ENCODE measurements at places on chromosomes 16 and 17.

- DNase-seq: no peak
Measured at GRCh38 chr16:66925322-66925840, at the start of gene RRAD. Gene RRAD (minus strand): TSS chr16:66925535. CDS start chr16:66925179, 356 bp downstream.

- DNase-seq: no peak
Measured at GRCh38 chr17:4544951-4545216, 10.3 kb downstream of the MYBBP1A start.

- DNase-seq: no peak
Measured at GRCh38 chr17:1260770-1261161, 9.5 kb upstream of the BHLHA9 start.

DNA sequence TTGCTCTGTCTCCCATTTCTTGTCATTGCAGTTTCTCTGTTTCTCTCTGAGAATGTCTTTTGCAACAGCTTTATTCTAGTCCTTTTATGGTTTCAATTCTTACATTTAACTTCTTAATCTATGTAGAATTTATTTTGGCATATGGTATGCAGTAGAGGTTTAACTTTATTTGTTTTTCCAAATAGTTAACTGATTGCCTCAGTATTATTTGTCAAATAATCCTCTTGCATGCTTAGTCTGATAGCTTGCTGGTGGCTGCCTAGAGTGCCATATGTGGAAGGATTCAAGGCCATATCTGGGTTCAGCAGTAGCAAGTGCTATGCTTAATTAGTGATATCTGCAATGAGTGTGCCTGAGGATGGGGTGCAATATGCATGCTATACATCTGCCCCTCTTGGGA lies 6.9 kb downstream of the SNTB2 start:
- peak; percentile 46 for DNase-seq

DNA sequence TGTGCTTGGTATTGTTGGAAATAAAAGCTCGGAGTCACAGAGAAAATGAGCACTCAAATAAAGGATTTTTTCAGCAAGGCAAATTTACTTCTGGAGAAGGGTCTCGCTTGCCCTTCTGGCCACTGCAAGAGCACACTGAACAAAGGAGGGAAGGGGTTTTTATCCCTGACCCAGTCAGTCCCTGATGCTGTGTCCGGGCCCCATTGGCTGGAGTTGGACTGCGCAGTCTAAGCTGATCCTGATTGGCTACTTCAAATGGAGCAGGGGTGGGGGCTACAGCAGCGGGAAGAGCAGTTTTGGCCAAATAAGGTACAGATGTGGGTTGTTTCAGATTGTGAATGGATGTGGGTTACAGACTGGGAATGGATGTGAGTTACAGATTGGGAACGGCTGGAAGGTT lies 4.3 kb upstream of the NLRP1 start:
- no peak for DNase-seq

DNA sequence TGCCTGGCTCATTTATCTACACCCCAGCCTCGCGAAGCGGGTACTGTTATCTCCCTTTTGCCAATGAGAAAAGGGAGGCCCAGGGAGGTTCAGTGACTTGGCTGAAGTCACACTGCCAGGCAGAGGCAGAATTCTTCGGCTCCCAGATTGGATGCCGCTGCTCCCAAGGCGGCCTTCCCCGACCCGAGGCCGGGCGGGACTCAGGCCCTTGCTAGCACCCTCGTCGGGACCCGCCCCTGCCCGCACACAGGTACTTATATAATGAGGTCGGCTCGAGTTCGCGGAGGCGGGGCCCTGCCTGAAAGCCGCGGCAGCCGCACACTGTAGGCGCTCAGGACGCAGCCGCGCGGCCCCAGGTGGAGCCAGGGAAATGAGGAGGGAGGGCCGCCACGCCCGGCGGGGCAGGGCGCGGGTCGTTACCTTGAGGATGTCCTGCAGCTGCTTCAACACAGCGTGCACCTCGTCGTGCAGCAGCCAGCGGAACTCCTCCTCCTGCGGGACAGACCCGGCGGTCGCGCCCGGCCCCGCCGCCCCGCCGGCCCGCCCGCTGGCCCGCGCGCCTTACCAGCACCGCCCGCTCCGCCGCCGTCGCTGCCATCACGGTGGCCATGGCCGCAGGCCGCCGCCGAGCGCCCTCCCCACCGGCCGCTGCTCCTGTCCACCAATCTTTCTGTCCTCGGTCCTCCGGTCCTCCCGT lies at the start of gene ROGDI:
TSS of gene ROGDI (minus strand) at position 672 of the 697 bp plus-strand sequence. CDS start at position 610, 62 bp downstream.
- DNase-seq: no peak

- no peak for DNase-seq
Measured at GRCh38 chr17:21250854-21251253, 2.4 kb downstream of the NATD1 start.

GRCh38 chr17:81398176-81398831 lies 3.0 kb downstream of the BAHCC1 start:
- DNase-seq: peak; percentile 76

GRCh38 chr16:84957192-84957591 lies 54.1 kb downstream of the ZDHHC7 start:
- DNase-seq: no peak

- peak; percentile 14 for DNase-seq
Measured at GRCh38 chr16:54957403-54958166, 26.9 kb downstream of the IRX5 start.

DNA sequence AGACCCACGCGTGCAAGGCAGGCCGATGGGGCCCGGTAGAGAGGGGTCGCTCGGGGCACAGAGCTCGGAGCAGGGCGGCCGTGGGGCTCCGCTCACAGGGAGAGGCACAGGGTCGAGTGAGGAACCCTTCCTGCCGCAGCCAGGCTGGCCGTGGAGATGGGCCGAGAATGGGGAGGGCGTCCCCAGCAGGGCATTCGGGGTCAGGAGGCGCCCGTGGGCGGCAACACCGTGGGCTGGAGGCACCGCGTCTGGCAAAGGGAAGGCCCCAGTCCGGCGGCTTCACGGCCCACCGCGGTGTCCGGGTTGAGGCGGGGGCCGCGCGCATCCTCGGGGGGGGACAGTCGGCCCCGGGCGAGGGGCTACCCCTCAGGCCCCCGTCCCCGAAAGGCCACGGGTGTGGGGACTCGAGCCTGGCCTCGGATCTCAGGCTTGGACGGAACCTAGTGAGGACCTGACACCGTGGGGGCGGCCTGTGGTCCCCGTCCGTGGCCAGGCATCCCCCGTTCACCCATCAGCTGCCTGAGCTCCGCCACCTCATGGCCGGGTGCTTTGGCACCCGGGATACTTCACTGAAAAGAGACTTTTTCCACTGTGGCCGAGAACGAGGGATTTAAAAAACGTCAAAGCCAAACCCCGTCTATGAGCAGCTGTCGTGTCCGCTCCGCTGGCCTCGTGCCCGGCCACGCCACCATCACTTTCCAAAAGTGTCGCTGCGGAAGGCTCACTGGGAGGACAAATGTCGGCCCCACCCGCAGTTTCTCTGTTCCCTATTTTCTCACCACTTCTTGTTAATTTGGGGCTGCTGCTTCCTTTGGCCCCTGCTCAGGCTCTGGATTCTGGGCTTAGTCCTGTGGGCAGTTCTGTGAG lies 73.6 kb downstream of the METRNL start:
- DNase-seq: no peak

DNA sequence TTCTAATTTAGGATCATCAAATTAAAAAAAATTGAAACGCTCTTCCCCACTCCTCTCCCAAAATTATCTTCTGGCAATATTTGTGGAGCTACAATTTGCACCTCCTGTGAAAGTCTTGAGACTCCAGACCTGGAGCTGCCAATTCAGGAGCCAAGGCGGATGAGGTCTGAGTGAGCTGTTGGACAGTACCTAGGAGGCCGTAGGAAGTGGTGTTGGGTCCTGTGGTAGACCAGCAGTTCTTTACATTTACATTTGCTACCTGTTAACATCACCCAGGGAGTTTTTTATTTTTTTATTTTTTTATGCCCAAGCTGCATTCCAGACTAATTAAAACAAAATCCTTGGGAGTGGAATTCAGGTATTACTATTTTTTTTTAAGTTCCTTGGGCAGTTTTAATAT lies 271.0 kb downstream of the PHKB start:
- DNase-seq: no peak

DNA sequence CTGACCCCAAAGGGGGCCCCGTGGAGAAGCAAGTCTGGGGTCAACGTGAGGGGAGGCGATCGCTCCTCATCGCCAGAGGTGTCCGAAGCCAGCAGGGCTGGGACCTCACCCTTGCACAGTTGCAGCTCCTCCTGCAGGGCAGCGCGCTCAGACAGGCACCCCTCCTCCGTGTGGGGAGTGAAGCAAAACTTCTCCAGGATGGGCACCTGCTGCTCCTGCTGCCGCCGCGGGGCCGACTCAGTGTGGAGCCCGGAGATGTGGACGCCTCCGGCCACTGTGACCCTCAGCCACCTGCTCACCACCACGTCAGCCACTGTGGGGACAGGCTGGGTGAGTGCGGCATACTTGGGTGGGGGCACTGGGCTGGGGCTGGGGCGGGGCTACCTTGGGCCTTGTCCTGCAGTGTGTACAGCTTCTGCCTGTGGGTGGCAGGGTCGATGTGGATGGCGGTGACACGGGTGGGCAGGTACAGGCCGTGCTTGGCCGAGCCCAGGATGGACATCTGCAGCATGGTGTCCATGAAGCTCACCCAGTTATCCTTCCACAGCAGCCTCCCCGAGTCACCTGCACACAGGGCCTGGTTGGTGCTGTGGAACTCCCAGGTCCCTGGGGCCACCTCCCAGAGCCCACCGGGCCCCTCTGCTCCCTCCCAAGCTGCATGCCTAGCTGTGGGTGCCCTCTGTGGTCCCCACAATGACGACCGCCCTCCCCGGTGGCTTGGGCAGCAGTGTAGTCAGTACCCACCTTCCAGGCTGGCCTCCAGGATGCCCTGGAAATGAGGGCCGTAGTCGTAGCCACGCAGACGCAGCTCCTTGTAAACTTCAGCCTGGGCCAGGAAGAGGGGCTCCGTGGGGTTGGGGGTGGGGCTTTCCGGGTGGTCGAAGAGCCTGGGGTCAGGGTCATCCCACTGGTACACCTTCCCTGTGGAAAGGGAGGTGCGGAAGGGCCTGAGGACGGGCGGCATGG lies 10.8 kb downstream of the FASN start:
- no peak for DNase-seq

DNA sequence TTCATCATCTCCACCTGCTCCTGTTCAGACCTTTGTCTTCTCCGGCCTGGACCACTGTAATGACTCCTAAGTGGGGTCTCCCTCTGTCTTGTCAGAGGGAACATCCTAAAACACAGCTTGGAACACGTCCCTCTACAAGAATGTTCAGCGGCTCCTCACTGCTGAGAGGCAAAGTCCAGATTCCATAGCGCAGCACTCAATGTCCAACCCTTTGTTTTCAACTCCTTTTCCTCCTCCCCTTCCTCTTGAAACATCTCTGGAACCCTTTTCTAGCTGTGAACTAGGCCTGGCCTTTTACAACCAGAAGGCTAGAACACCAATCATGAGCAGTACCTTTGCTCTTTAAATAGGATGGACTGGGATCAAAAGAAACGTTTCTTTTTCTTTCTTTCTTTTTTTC lies 914 bp downstream of the C17orf50 start:
- DNase-seq: no peak

- no peak for DNase-seq
Measured at GRCh38 chr17:41781404-41782110, 5.0 kb downstream of the JUP start.

DNA sequence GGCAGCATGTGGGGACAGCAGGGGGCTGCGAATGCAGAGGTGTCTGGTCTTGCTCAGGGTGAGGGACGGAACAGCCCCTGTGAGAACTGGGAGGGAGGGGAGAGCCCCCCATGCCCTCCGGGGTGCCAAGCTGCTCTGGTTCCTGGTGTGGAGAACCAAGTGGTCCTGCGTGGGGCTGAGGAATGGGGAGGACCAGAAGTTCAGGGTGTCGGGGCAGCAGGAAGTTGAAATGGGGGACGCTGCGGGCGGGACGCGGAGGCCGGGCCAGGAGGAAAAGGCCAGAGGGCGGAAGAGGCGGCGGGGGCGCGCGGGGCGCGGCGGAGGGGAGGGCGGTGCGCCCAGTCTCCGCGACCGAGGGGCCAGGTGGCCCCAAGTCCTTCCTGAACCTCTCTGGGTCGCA lies 3.6 kb downstream of the ALDH3A1 start:
- DNase-seq: no peak

GRCh38 chr17:3923466-3924190 lies 7.4 kb upstream of the P2RX1 start:
- DNase-seq: no peak

All from fibroblast of skin of abdomen (primary cell).